Activated CD4-positive, alpha-beta T cell treated with anti-CD3 and anti-CD28 coated beads, Interleukin-2, amount 10 ng/mL, durations not matched to agents 7 days and 5 days (primary cell): ENCODE measurements at places on chromosomes 12 and 14.
A peak's percentile ranks its signal among the peaks of the same experiment; 100 is the strongest.

- DNase-seq: no peak
- no peaks in the 10 kb centered on the region for H3K36me3 ChIP-seq
- no peaks in the 10 kb centered on the region for H3K27me3 ChIP-seq
- no peak overlapping the region for H3K27ac ChIP-seq
- peaks cover 1% of the 10 kb centered on the region for H3K4me1 ChIP-seq
Observed at GRCh38 chr12:65534238-65534841, 255.9 kb downstream of the MSRB3 start.

GRCh38 chr14:104537613-104537988, 42.0 kb upstream of the C14orf180 start:
- H3K36me3 ChIP-seq: no peaks in the 10 kb centered on the region
- no peak for DNase-seq
- no peak overlapping the region for H3K4me3 ChIP-seq
- H3K27ac ChIP-seq: no peak overlapping the region
- peaks cover 23% of the 10 kb centered on the region for H3K27me3 ChIP-seq

GRCh38 chr12:95789126-95790032, 1.2 kb downstream of the NTN4 start:
- H3K36me3 ChIP-seq: no peaks in the 10 kb centered on the region
- H3K27me3 ChIP-seq: peaks cover 76% of the 10 kb centered on the region
- H3K27ac ChIP-seq: no peak overlapping the region
- H3K4me3 ChIP-seq: peak overlapping the region; percentile 54
- H3K4me1 ChIP-seq: peaks cover 7% of the 10 kb centered on the region

DNA sequence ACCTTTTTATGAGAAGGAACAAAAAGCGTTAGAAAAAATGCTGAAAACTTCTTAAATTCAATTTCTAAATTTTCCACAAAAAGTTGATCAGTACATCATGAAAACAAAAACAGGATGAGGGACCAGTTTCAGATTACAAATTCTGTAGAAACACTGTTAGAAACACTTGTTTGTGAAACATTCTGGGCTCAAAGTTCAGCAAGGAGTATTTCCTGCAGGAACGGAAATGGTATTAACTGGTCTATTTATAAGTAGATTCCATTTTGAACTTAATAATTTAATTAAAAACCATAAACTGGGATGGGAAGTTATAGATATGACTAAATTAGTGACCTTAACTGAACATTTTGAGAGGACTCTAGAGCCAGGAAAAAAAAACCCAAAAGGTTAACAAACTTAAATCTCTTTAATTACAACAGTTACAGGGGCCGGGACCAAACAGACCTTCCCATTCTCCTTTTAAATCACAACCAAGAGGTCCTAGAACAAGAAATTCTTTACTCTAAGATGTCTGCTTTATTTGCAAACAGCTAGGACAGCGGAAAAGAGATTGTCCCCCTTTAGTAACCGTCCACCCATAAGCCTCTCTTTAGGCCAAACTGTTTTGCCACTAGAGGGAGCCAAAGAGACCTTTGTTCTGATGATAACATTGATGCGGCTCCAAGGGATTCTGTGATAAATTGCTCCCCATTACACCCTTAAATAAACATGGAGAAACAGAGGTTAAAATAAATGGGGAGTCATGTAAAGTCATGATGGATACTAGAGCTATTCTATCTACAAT, 69.0 kb upstream of the RERGL start:
- H3K4me3 ChIP-seq: no peak overlapping the region
- H3K4me1 ChIP-seq: no peaks in the 10 kb centered on the region
- H3K27ac ChIP-seq: no peak overlapping the region
- H3K36me3 ChIP-seq: no peaks in the 10 kb centered on the region

- no peak for DNase-seq
- H3K36me3 ChIP-seq: no peaks in the 10 kb centered on the region
- H3K27ac ChIP-seq: no peak overlapping the region
- peaks cover 13% of the 10 kb centered on the region for H3K4me1 ChIP-seq
- H3K27me3 ChIP-seq: no peaks in the 10 kb centered on the region
Observed at GRCh38 chr14:56145965-56146364, 27.8 kb downstream of the PELI2 start.
